ENCODE measurements at places on chromosomes 6 and 20.

- no peak for DNase-seq
These were observed 301.9 kb upstream of the SGK1 start for GRCh38 chr6:134619789-134620188.

DNA sequence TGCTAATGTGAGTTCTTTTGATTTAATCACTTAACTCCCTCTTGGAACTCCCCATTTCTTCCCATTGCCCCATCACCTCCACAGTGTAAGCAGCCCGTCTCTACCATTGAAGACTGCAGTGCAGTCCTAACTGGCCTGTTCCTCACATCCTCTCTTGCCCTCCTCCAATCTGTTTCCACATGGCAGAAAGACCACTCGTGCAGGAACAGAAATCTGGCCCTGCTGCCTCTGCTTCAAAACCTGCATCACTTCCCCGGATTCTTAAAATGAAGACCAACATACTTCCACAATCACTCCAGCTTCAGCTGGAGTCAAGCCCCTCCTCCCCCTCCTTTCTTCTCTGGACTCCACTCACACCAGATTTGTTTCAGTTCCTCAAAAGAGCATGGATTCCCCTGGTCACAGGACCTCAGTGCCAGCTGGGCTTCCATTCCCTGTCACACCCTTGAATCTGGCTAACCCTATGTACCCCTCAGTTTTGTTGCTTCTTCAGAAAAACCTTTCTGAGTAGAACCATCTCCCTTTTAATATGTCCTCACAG is 802.3 kb downstream of the MAFB start:
- DNase-seq: no peak

DNA sequence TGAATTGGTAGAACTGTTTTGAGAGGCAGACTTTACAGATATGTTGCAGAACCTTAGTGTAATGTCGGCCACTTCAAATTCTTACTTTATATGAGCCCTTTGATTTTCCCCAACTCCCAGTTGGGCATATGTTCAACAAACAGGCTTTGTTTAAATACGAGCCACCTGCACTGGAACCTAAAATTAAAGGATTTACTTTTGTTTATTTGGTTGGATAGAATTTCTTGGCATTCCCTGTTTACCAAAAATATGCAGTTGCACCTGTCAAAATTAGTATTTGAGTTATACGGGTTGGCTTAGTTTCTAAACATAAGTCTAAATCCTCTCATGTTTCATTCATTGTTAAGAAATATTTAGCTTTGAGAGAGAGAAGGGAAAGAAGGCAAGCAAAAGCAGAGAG is 2.4 kb upstream of the GLYATL3 start:
- DNase-seq: no peak

DNA sequence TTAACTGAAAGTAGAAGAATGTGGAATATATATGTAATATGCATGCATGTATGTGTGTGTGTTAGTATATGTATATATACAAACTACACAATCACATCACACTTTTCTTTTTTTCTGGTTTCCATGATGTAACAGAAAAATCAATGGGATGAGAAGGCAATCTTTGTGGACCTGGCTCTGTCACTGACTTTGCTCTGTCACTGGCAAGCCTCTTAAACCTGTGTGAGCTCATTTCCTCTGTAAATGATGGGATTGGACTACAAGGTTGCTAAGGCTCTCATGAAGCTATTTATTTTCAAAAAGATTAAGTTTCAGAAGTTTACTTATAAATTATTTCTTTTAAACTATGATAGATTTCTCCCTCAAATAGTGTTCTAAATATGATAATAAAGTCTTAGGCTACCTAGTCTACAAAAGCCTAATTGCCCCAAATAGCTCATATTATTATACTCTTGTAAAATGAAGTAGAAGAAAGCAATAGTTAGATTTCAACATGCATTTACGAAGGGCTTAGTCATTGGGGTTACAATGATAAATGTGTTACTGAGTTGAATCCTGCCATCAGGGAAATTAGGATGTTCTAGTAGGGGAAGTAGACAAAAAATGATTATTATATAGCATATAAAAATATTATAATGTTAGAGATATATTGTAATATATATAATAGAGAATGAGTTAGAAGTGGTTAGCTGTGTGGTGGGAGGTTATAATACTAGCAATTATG is 129.3 kb downstream of the AFG1L start:
- no peak for DNase-seq

DNA sequence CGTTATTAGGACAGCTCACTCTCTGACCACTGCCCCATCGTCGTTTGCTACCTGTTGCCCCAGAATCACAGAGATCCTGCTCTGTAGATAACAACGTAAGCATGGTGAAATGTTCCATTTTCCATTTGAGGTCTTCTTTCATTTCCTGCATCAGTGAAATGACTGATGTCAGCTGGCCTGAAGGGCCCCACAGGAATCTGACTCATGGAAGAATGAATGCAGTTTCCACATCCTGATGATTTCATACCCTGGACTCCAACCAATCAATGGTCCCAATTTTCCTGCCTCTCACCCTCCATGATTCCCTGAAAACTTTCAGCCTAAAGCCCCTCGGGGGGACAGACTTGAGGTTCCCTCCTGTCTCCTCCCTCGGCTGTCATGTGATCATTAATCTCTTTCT is 394.4 kb upstream of the CDH4 start:
- DNase-seq: no peak

All from activated naive CD8-positive, alpha-beta T cell treated with anti-CD3 and anti-CD28 coated beads, Interleukin-2, amount 50 U/mL, for 24 hours (primary cell).